M059J (cell line): ENCODE measurements at places on chromosomes 2 and 18. TPM values are rescaled to one million over a fixed set of nuclear protein-coding genes. Genes with fewer than 3 reads are reported as not detected.

GRCh38 chr2:48400553-48401164 lies 129.3 kb upstream of the STON1 start:
- DNase-seq: no peak

GRCh38 chr2:71959494-71959893 lies 188.2 kb downstream of the CYP26B1 start:
- DNase-seq: no peak

- DNase-seq: no peak
These were observed 117.3 kb downstream of the GALR1 start for GRCh38 chr18:77366720-77367641.

Gene IRS1
- 12.6 and 13.3 TPM in 2 replicates for total RNA-seq

- peak; percentile 36 for DNase-seq
These were observed 30.7 kb downstream of the IGFBP5 start for GRCh38 chr2:216664593-216665034.

- DNase-seq: no peak
These were observed 525.8 kb downstream of the STK39 start for GRCh38 chr2:167721593-167721992.

DNA sequence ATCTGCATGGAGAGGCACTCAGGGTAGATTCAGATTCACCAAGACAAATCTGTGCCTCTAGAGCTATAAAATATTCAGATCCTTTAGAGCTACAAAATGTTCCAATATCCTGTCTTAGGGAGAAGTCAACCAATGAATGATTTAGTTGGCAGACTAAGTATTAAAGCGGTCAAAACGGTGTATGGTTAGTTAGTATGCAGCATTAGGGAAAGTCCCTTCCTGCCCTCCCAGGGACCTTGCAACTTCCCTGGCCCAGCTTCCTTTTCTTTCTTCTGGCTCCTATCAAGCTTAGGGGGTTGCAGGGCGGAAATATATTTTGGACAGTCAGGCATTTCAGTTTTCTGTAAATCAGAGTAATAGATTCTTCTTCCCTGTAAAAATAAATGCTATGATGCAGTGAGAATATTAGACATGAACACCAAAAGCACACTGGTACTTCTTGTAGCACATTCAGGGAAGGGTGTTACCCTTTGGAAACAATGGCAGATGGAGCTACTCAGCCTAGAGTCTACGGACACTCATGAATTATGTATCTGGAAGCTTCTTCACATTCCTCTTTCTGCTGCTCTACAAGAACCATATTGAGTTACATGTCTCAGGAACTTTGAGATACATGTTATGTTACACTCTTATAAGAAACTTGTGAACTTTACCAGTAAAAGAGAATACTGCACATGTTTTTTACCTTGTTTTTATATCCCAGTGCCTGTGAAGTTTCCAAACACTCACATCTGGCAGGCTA lies 45.7 kb downstream of the CCDC93 start:
- no peak for DNase-seq

- no peak for DNase-seq
These were observed 11.5 kb downstream of the CCNYL1 start for GRCh38 chr2:207722773-207723424.

GRCh38 chr2:112605926-112606325 lies 21.5 kb downstream of the CHCHD5 start:
- no peak for DNase-seq

Gene CKAP2L
- 23.0 and 24.0 TPM in 2 replicates for total RNA-seq

DNA sequence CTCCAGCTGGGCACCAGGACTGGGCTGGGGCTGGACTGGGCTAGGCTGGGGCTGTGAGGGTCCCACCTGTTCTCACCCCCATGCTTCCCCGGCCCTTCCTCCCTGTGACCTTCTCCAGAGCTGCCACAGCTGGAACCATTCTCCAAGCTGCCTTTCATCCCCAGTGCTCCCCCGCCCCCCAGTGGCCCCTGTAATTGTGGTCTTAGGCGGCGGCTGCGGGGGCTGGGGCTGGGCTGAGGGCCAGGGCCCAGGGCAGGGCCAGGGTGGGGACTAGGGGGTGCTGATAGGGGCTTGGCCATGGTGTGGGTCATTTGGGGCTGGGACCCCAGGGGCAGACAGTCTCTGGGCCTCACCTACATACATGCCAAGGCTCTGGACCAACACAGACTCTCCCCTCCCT lies 2.8 kb upstream of the WNT10A start:
- DNase-seq: no peak

Gene LYG2
- 0.84 TPM in 1 of 2 replicates, not detected in the other for total RNA-seq

DNA sequence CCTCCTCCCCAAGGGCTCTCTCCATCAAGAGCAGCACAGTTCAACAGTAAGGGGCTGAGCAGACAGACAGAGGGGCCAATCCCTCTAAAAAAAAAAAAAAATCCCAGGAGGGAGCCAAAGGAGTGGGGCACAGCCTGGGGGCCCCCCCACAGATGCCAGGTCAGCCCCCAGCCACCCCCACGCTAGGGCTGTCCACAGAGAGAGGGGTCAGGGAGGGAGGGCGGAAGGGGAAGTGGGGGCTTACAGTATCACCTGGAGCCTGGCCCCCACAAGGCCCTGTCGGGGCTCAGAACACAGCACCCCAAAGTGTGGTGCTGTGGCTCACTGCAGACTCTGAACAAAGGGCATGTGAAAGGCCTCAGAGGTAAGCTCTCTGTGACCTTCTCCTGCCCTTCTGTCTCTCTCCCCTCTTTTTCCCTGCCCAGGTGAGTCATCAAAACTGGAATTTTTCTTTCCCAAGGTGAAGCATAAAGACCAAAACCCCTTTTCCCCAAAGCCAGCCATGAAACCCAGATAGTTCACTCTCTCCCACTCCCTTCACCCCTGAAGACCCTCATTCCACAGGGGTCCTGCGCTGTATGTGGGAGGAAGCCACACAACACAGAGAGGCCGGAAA lies 13.9 kb downstream of the BIN1 start:
- peak; percentile 35 for DNase-seq

Gene CHRND
- total RNA-seq: not detected in 2 replicates

Gene TMEM150A
- total RNA-seq: 2.3 and 3.6 TPM in 2 replicates

Gene GAREM1
- total RNA-seq: 0.02 and 0.17 TPM in 2 replicates

Gene FSHR
- total RNA-seq: not detected in 2 replicates

GRCh38 chr2:199882667-199883066 lies 28.4 kb upstream of the C2orf69 start:
- no peak for DNase-seq

- DNase-seq: peak; percentile 44
These were observed 261.7 kb upstream of the SLC14A2 start for GRCh38 chr18:45353530-45353929.

- DNase-seq: no peak
These were observed 40.9 kb downstream of the PDK1 start for GRCh38 chr2:172596776-172597175.

Gene SLC35G4
- not detected in 2 replicates for total RNA-seq

DNA sequence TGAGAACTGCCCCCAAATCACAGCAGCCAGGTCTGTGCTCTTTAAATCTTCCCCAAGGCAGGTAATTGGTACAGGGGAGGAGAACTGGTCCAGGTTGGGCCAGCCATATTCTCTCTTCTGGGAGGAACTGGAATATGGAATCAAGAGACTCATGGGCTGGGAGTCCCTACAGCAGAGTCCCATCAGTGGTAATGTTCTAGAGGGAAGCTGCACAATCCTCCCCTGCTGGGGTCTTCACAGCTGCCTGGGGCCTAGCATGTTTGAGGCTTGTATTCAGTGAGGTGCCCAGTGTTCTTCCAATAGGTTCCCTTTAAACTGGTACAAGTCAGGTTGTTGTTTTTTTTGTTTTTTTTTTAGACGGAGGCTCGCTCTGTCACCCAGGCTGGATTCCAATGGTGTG lies 21.1 kb upstream of the EGR4 start:
- no peak for DNase-seq

- DNase-seq: peak; percentile 1
These were observed 428.7 kb upstream of the GYPC start for GRCh38 chr2:126227250-126227649.

Gene SPRED2
- 5.1 and 11.6 TPM in 2 replicates for total RNA-seq

Gene DNER
- total RNA-seq: 13.9 and 21.5 TPM in 2 replicates

DNA sequence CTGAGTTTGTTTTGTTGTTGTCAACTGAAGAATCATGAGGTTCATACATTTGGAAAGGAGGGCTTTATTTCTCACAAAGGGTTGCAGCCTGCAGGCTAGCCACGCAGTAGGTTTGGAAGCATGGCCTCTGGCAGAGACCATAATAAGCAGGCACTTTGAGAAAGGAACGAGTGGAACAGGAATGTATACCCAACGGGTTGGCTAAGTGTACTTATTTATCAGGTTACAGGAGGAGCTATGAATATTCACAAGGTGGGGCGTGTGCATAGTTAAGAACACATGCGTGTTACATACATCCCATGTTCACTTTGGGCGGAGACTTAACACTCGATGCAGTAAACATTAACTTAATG lies 30.1 kb upstream of the SH3RF3 start:
- DNase-seq: no peak
